ENCODE measurements at places on chromosomes 11 and 22. TPM values are rescaled to one million over a fixed set of nuclear protein-coding genes. Genes with fewer than 3 reads are reported as not detected.

ZDHHC8 gene
- 58.9 TPM for total RNA-seq

CARD18 gene
- not detected for total RNA-seq

PAMR1 gene
- not detected for total RNA-seq

PGA4 gene
- not detected for total RNA-seq

UBQLNL gene
- total RNA-seq = 0.53 TPM

SMTNL1 gene
- not detected for total RNA-seq

MRGPRF gene
- total RNA-seq = 0.24 TPM

HTR3A gene
- total RNA-seq = not detected

SCGB1C1 gene
- total RNA-seq = not detected

MS4A6E gene
- total RNA-seq = not detected

CD6 gene
- 1.6 TPM for total RNA-seq

FGF4 gene
- total RNA-seq = not detected

NEFH gene
- total RNA-seq = 1.8 TPM

TRIM49C gene
- total RNA-seq = not detected

ASPHD2 gene
- total RNA-seq = 5.4 TPM

SYT8 gene
- not detected for total RNA-seq

SLC25A18 gene
- not detected for total RNA-seq

MMP12 gene
- total RNA-seq = not detected

OR8G1 gene
- total RNA-seq = not detected

BEST1 gene
- not detected for total RNA-seq

OR4C13 gene
- not detected for total RNA-seq
